ENCODE measurements at places on chromosomes 7 and 10.
A peak's percentile ranks its signal among the peaks of the same experiment; 100 is the strongest.

DNA sequence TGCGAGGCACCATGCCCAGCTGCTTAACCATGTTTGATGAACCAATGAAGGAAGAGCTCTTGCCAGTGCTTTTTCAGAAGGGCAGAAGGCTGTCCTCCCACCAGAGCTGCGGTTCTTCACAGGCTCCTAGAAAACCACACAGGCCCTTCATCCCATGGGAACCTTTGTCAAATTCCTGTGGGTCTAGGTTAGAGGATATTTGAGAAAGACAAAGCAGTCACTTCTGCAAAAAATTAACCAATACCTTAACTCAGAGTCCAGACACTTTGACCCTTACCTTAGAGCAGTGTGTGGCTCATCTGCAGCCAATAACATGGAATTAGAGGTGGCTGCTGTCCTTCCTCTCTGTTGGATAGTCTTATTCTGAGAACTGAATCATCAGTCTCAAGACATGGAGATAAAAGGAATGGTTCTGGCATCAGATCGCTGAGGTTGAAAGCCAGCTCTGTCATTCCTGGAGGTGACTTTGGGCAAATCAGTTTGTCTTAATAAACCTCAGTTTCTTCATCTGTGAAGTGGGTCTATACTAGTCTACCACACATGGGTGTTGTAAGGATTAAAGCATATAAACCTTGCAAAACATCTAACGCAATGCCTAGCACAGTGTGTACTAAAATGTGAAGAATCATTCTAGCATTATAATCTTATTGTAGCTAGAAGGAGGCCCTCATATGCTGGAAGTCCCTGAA, 65.1 kb upstream of the PIP4K2A start:
- DNase-seq, result no peak

DNA sequence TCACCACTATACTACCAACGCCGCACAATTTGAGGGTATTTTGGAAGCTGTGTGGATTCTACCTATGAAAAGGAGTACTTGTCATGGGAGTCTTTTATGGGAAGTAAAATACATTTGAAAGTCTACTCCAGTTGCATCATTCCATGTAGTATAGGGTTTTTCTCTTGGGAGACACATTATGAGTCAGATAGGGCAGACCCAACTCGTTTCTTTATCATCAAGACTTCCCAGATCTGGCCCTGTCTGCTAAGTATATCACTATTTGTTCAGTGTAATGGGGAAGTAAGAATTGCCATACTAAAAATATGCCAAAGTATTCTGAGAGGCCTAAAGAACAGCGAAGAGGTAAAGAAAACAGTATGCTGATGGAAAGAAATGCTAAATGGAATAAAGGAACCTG, 144.2 kb downstream of the SPAG6 start:
- DNase-seq, result no peak

GRCh38 chr7:99789441-99790070, 5.6 kb upstream of the CYP3A4 start:
- no peak for DNase-seq

GRCh38 chr7:95859429-95859828, 87.1 kb downstream of the DYNC1I1 start:
- DNase-seq, result no peak

DNA sequence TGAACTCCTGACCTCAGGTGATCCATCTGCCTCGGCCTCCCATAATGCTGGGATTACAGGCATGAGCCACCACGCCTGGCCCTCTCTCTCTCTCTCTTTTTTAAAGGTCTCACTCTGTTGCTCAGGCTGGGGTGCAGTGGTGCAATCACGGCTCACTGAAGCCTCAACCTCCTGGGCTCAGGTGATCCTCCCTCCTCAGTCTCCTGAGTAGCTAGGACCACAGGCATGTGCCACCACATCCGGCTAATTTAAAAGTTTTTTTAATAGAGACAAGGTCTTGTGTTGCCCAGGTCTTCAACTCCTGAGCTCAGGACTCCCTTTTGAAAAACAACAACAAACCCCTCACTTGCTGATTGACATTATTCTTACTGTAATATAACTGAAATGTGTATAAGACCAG, 11.6 kb downstream of the PALD1 start:
- no peak for DNase-seq

DNA sequence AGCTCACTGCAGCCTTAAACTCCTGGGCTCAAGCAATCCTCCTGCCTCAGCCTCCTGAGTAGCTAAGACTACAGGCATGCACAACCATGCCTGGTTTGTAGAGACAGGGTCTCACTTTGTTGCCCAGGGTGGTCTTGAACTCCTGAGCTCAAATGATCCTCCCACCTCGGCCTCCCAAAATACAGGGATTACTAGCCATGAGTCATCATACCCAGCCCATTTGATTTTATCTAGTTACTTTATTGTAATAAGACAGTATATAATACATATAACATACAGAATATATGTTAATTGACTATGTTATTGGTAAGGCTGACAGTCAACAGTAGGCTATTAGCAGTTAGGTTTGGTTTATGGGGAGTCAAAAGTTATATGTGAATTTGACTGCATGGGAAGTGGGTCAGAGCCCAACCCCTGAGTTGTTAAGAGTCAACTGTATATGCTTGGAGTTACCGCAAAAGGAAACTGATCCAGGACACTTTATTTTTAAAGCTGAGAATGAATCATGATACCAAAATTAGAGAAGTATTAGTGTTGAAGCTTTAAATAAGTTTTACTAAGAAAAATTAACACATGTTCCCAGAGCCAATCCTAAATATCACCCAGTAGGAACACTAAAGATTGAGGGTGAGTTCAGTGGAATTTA, 20.7 kb upstream of the KMT2E start:
- DNase-seq, result no peak

GRCh38 chr7:81859433-81859832, 89.6 kb upstream of the HGF start:
- DNase-seq, result no peak

DNA sequence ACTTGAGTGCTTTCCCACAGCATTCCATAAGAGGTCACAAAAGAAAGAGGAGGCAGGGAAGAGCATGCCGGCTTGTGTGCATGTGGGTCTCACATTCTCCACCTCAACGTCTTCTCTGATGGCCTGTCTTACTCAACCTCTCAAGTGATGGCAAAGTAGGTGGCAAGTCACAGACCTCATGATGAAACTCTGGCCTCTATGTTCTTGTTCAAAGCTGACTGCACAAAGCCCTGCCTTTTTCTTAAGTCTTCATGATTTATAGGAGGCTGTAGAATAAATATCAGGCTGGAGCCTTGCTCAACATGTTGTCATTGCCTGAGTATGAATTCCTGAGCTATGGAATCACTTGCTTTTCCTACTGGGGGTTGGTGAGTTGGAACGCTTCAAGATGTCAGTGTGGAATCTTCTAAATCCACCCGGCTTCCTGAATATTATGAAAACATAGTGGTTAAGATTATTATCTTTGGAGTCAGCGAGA, 213.6 kb upstream of the INHBA start:
- no peak for DNase-seq

GRCh38 chr7:75992083-75992755, 2.2 kb downstream of the TMEM120A start:
- DNase-seq, result no peak

GRCh38 chr7:30321089-30321881, 36.9 kb downstream of the ZNRF2 start:
- DNase-seq, result peak; percentile 1

GRCh38 chr7:81754918-81755696, 14.7 kb downstream of the HGF start:
- DNase-seq, result no peak

GRCh38 chr10:703118-703517, 13.7 kb upstream of the DIP2C start:
- no peak for DNase-seq

GRCh38 chr7:5597772-5598171, 174.1 kb upstream of the TNRC18 start:
- DNase-seq, result no peak

- peak; percentile 27 for DNase-seq
These were observed 11.1 kb upstream of the INA start for GRCh38 chr10:103265717-103266329.

- no peak for DNase-seq
These were observed 128.1 kb upstream of the UNC5B start for GRCh38 chr10:71084061-71084817.

DNA sequence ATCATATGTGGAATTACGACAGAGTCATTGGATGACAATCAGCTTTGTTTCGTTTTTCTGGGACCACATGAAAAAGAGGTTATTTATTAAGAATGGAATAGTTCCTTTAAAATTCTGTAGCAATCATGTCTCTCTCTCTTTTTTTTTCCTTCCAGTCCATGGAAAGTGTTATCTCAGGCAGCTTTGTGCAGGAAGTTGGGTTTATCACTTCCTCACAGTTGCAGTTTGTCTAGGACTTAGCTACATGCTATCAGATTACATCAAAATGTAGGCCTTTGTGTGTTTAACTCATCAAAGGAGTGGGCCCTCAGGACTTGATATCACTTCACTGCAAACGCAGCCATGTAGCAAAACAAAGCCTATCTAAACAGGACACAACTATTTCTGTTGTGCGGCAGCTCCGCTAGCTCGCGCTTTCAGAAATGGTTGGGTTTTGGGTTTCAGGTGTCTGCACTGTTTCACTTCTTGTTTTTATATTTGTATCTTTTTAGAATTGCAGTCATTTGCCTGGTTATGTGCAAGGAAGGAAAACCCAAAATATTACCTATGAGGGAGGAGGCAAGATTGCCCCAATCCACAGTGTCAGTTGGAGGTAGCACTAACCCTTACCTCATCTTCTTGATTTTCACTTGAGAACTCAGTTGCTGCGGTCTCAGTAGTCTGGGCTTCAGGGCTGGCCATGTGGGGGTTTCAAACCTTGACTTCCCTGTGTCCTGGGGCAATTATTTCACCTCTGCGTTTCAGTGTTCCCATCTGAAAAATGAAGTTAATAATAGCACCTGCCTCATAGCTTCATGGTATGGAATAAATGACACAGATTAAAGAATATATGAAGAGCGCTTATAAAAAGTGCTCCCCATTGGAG, 66.7 kb downstream of the HHEX start:
- DNase-seq, result no peak

DNA sequence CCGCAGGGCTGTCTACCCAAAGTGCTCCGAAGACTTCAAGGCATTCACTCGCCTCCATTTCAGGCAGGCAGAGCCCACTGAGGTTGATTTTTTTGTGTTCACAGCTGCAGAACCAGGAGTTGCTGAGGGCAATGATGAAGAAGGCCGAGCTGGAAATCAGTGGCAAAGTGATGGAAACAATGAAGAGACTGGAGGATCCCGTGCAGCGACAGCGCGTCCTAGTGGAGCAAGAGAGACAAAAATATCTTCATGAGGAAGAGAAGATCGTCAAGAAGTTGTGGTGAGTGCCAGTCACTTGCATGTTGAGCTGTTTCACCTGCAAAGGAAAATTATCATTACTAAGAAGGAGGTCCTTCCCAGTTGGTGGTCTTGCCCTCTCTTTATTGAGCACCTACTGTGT, 210.5 kb downstream of the ARHGAP21 start:
- no peak for DNase-seq

- DNase-seq, result no peak
These were observed 92.4 kb downstream of the SEMA3A start for GRCh38 chr7:84102213-84102612.

- no peak for DNase-seq
These were observed 21.0 kb downstream of the MPP7 start for GRCh38 chr10:28281726-28282315.

GRCh38 chr10:93124580-93125318, 51.1 kb downstream of the CYP26A1 start:
- peak; percentile 51 for DNase-seq

GRCh38 chr10:5036511-5036910, 32.9 kb upstream of the AKR1C2 start:
- no peak for DNase-seq

DNA sequence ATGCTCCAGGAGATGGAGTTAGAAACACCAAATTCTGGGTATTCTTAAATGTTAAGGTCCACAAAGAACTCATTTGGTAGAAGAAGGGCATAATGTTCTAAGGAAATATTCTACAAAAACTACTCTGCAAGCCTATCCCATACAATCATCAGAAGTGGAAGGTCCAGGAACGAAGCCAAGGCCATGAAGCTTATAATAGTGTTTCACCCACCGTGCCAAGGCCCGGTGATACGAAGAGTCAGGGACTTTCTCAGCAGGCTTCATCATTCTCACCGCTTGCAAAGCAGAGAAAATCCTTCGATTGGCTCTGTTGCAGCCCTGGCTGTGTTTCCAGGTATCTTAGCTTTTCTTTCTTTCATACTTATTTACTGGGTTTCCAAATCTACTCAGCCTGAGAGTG, 351.9 kb upstream of the CELF2 start:
- DNase-seq, result no peak

GRCh38 chr10:132876993-132877431, 65.4 kb downstream of the CFAP46 start:
- DNase-seq, result no peak

GRCh38 chr10:75738924-75739323, 307.5 kb downstream of the LRMDA start:
- no peak for DNase-seq

DNA sequence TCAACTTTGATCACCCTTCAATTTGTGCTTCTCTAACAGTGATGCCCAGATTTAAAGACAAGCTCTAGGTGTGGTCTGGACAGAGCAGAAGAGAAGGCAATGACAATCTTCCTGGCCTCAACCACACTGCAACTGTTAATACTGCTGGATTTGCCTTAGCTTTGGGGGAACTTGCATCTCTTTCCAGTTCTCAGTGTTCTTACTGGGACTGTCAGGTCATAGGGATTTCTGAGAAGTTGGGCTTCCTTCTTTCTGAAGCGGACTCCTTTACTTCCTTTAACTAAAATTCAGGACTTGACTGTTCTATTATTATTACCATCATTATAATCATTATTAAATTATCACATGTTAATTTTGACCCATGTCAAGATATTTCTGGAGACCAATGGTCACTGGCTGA, 80.8 kb downstream of the OSBPL3 start:
- no peak for DNase-seq

- DNase-seq, result no peak
These were observed 826 bp downstream of the PODXL start for GRCh38 chr7:131555552-131556052.

- DNase-seq, result no peak
These were observed 236.3 kb downstream of the KLF6 start for GRCh38 chr10:3548702-3549101.

GRCh38 chr7:40001649-40002048, 51.6 kb downstream of the CDK13 start:
- no peak for DNase-seq

- DNase-seq, result peak; percentile 47
These were observed 96.3 kb downstream of the DNAJB6 start for GRCh38 chr7:157432957-157433576.

DNA sequence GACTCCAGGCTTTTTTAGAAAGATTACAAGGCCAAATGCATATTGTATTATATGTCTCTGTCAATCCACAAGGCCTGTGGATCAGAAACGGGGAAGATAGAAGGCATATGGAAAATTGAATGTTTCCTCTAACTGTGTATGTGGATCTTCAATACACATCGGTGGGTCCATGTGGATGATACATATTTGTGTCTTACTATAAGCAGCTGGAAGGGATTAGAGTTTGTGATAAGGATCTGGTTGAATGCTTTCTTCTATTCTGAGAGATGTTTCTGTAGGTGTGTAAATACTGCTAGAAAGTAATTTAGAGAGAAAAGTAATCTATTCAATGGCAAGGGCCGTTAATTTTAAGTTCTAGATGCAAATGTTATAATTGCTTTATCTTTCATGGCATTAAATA, 137.8 kb upstream of the AKR1E2 start:
- DNase-seq, result no peak

Measured in naive thymus-derived CD4-positive, alpha-beta T cell (primary cell).